CD14-positive monocyte (primary cell): ENCODE measurements at places on chromosomes 7 and 10.

DNA sequence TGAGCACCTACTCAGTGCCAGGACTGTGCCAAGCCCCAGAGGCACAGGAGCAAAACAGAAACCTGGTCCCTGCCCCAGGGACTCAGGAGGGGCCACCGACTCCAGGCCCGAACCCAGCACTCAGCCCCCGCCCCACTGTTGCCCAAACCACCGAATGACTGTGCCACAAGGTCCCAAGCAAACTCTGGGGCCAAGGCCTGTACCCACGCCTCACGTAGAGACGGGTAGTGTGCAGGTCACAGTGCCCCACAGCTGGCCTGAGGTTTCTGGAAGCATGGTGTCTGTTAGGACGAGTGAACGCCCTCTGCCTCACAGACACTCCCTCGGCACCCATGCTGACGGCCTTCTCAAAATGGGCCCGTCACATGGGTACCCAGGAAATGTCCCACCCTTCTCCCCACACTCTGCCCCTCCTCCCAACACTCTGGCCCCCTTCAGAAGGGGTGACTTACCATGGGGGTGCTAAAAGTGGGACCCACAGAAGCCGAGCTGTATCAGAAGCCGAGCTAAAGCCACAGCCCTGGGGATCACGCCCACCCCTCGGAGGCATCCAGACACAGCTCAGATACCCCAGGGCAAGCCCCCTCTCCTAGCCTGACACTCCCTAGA lies 44.2 kb downstream of the CTBP2 start:
- H3K36me3 ChIP-seq: no peaks in the 10 kb centered on the region
- peak overlapping the region; percentile 27 for H3K27ac ChIP-seq
- no peaks in the 10 kb centered on the region for H3K27me3 ChIP-seq
- no peak for DNase-seq

- no peak overlapping the region for H3K4me3 ChIP-seq
- no peaks in the 10 kb centered on the region for H3K4me1 ChIP-seq
- H3K36me3 ChIP-seq: no peaks in the 10 kb centered on the region
- no peaks in the 10 kb centered on the region for H3K27me3 ChIP-seq
Measured at GRCh38 chr10:98925651-98926050, 310.0 kb downstream of the HPSE2 start.

- no peak overlapping the region for H3K27ac ChIP-seq
- H3K4me1 ChIP-seq: no peaks in the 10 kb centered on the region
- no peaks in the 10 kb centered on the region for H3K36me3 ChIP-seq
- H3K27me3 ChIP-seq: no peaks in the 10 kb centered on the region
- H3K4me3 ChIP-seq: no peak overlapping the region
Measured at GRCh38 chr10:89589101-89589720, 53.8 kb upstream of the SLC16A12 start.

- H3K27ac ChIP-seq: no peak overlapping the region
- no peaks in the 10 kb centered on the region for H3K36me3 ChIP-seq
- peaks cover 40% of the 10 kb centered on the region for H3K4me1 ChIP-seq
- peak overlapping the region; percentile 74 for H3K4me3 ChIP-seq
Measured at GRCh38 chr10:123150271-123150985, 2.5 kb downstream of the HMX2 start.
